ENCODE measurements at places on chromosomes 16 and 17.

- no peak for DNase-seq
Observed at GRCh38 chr16:3876695-3877094, 3.8 kb downstream of the CREBBP start.

- DNase-seq: no peak
Observed at GRCh38 chr17:78920528-78920927, 4.7 kb downstream of the TIMP2 start.

- DNase-seq: peak; percentile 10
Observed at GRCh38 chr16:7405166-7405565, 72.5 kb downstream of the RBFOX1 start.

- DNase-seq: no peak
Observed at GRCh38 chr17:80272366-80272765, 11.7 kb downstream of the RNF213 start.

GRCh38 chr16:66604376-66605176 is at the start of gene CMTM3:
Gene CMTM3 (plus strand): TSS chr16:66604704. CDS start chr16:66604806, 102 bp downstream.
- no peak for DNase-seq

- DNase-seq: no peak
Observed at GRCh38 chr17:44751806-44752205, 7.0 kb upstream of the ADAM11 start.

DNA sequence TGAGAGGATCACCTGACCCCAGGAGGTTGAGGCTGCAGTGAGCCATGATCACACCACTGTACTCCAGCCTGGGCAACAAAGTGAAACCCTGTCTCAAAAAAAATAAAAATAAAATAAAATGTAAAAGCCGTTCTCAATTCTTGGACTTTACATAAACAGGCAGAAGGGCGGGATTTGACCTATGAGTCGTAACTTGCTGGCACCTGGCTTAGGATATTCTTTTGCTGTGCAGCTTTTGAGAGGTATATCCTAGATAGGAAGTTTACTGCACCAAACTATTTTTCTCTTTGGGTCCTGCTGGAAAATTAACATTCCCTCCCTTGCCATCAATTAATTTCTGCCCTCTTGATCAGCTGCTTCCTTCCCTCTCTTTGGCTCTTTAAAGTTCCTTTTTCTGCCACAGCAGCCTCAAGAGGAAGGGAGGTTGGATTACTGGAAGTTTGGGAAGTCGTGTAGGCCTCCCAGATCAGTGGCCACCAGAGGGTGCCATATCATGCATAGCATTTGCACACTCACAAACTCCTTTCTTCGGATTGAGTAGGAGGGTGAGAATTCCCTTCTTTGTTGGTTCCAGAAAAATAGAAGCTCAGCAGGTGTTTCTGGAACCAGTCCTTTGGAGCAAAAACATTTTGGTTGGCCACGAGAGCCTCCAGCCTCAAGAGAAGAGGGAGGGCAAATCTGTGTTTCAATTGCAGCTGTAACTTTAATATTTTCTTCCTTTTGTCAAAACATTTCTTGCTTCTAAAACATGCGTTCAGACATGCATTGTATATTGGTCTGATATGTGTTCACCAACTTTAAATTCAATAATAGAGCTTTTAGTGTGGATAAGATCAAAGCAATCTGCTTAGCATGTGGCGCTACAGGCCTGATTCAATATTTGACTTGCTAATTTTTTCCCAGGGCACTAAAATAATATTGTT is 147.3 kb downstream of the CCDC182 start:
- peak; percentile 72 for DNase-seq

- no peak for DNase-seq
Observed at GRCh38 chr16:56305956-56306565, 114.8 kb downstream of the GNAO1 start.

- no peak for DNase-seq
Observed at GRCh38 chr17:20206068-20206467, 196.9 kb downstream of the SPECC1 start.

GRCh38 chr17:52030052-52030451 is 128.5 kb downstream of the CA10 start:
- no peak for DNase-seq

DNA sequence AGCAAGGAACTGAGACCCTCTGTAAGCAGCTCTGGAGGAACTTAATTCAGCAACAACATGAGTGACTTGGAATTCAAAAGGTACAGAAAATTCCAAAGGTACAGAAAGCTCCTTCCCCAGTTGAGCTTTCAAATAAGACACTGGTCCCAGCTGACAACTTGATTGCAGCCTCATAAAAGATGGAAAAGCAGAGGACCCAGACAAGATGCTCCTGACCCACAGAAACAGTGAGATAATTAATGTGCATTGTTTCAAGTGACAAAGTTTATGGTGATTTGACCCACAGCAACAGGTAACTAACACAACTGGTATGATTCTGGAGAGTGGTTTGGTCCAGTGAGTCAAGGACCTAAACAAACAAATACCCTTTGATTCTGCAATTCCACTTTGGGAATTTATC is 15.2 kb upstream of the TMEM114 start:
- no peak for DNase-seq

- DNase-seq: no peak
Observed at GRCh38 chr17:45229681-45230409, 8.2 kb downstream of the FMNL1 start.

DNA sequence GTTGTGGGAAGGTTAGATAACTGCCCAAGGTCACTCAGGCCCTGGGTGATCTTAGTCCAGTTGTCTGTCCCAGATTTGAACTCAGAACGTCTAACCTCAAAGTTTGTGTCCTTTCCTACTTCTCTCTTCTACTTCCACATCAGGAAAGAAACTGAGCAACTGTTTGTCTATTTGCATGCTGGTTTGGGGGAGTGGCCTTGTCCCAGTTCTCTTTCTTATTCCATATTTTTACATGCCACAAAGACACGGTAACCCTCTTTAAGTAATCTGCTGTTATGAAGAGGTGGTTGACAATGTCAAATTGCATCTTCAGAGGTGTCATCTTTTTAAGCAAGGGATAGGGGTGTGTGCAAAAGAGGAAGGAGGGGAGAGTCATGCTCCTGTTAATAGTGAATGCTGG is 432.5 kb downstream of the HS3ST3B1 start:
- no peak for DNase-seq

DNA sequence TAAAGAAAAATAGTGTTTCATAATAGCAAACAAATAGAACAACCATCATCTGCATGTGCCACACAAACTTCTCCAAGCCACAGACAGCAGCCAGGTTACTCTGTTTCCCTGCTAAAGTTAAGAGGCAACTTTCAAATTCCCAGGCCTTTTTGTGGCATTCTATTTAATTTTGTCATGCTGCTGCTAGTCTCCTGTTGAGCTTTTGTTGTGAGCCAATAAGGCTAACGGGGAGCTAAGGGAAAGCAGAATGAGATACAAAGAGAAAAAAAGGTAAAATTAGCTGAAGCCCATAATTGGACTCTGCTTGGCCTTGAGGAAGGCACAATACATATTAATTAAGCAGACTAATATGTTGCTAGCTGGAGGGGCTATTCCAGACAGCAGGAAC is 74.7 kb upstream of the GNAO1 start:
- DNase-seq: no peak

DNA sequence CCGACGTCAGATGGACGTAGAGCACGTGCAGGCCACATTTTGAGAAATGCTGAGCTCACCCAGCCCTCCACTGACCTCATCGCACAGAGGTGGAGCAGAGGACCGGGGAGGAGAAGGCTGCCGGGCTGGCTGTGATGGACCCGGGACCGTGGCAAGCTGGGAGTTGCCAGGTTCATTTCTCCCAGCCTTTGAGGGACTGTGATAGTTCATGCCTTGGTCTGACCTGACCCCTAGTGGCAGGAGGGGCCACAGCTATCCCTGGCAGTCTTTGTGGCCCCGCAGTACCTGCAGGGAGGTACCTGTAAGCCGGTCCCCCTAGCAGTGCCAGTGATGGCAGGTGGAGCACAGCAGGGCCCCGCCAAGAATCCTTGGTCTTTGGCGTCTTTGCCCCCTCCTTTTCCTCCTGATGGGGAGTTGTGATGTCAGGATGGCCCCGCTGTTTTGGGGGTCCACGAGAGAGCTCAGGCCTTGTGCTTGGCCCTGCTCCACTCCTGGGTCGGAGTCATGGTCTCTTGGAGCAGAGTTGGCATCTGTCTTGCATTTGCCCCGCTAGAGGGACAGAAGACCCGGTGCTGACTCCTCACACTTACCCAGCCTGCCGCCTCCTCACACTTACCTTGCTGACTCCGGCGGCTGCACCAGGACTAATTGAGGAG is 50.4 kb downstream of the OR1D5 start:
- no peak for DNase-seq

DNA sequence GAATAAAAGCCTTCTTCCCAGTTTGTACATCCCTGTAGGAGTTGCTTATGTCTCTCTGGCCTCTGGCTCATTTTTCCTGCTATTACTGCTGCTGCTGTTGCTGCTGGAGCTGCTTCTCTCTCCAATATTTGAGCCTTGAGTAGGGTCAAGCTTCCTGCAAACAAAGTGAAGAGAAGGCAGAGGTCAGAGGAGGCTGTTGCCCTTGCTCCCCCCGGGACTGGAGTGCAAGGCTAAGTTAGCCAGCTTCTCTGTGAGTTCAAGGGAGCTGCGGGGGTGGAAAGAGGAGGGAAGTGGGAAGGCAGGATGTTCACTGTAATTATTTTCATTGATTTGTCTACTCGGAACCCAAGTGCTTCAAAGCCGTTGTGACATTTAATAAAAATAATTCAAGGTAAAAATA is 77.0 kb upstream of the TMEM132E start:
- no peak for DNase-seq

DNA sequence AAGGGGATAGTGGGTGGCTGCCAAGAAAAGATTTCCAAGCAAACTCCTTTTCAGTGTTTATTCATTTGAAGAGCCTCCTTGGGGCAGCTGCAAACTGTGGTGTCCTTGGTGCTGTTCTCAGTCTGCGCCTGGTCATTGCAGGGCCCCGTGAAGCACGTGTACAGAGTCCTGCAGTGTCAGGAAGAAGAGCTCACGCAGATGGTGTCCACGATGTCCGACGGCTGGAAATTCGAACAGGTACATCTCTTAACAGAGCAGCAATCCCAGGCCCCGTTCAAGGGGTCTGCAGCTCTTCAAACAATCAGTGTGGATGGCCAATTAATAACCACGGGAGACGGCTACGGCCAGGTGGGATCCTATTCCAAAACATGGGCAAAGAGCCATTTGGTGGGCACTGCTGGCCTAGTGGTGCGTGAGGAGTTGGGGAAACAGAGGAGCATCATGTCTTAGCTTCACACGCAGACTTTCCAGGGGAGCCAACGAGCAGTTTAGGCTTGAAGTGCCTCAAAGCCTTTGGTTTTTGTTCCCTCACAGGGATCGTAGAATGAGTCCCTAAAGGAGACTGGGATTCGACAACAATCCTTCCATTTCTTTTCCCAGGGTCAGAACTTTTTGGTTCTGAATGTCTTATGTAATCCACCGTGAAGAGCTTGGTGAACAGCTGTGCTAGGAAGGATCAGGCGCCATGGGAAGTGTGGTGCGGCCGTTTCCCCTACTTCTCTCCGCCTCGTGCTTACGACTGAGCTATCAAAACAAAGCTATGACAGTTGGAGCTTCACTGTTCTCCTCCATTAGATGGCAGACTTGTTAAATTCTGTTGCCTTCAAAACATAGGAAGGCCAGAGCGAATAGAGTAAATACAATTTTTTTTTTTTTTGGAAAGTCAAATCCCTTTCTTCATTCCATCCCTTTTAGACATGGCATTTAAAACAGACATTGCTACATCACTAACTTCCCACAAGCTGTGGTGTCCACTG is 12.6 kb downstream of the KCTD2 start:
- DNase-seq: no peak

DNA sequence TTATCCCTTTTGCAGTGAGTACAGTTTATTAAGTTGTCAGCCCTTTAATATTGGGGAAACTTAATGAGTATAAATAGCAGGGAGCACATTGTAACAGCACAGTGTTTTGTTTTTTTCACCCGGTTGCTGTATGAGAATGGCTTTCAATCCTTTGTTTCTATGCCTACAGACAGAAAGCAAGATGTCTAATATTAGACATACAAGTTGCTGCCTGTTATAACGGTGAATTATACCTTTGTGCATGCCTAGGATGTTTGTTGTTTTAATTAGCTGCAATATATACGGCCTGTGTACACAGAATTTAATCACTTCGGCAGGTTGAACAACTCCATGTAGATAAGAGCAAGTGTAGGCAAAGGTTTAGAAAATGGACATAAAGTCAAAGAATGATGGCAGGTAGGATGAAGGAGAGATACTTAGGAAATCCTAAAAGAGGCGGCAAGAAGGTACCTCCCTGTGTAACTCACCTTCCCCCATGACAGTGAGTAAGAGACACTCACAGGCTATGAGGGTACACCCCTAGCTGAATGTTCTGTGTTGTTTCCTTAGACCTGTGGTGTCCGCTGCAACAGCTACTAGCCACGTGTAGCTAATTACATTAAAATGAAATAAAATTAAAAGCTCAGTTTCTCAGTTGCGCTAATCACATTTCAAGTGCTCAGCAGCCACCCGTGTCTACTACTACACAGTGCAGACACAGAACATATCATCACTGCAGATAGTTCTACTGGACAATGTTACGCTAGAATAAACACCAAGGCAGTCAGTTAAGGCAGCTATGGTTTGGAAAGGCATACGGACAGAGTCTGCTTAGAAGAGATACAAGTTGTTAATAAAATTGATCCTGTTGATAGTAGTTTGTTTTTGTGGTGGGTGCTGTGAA is 10.9 kb downstream of the SLC7A6OS start:
- no peak for DNase-seq

- DNase-seq: no peak
Observed at GRCh38 chr16:83906683-83907082, 7.8 kb downstream of the MLYCD start.

GRCh38 chr16:67780847-67781564 is 25.4 kb downstream of the RANBP10 start:
- no peak for DNase-seq

DNA sequence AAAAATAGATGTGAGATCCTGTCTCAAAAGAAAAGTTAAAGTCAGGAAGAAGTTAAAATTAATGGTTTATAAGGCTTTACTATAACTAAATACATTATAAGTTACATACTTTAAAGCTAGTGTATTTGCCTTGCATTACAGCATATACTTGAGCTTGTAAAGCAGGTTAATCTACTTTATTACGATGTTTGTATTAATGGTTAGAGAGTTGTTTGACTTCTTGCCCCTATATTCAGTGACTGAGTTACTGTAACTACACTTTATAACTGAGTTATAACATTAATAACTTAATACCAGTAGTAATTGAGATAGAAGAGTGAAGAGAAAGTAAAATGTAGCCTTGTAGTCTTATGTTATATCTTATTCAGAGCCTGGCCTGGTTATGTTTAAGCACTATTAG is 22.9 kb downstream of the CLTC start:
- DNase-seq: no peak

DNA sequence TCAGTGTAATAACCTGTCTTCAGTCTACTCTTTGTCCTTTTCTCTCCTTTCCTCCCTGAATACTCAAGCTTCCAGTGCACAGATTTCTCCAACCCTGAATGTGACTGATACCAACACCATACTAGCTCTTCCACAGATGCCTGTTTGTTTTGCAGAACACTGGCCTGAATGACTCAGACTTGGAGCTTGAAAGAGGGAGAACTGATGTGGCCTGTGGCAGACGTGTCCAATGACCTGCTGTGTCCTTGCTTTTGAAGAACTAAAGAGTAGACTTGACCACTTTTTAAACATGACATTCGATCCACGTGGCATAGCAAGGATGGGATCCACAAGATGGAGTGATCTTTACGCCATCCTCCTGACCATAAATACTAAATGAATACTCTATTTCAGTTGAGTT is 361.0 kb downstream of the WWOX start:
- DNase-seq: no peak
